Fibroblast of skin of abdomen (primary cell): ENCODE measurements at places on chromosomes 6 and 20.

DNA sequence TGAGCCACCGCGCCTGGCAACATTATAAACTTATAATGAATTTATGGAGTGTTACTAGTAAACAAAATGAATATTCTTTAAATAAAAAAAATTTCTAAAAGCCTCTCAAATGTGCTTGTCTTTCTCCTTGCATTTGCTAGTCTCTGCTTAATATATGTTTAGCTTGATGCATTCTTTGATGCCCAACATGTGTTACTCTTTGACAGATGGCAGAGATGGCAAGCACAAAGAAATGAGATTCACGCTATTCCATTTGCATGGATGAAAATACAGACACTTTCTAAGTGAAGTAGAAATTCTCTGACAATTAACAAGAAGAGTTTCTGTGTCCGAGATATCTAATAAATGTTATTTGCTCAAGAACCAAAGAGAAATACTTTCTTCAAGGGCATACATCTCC is 30.1 kb downstream of the DCDC2 start:
- no peak for DNase-seq

DNA sequence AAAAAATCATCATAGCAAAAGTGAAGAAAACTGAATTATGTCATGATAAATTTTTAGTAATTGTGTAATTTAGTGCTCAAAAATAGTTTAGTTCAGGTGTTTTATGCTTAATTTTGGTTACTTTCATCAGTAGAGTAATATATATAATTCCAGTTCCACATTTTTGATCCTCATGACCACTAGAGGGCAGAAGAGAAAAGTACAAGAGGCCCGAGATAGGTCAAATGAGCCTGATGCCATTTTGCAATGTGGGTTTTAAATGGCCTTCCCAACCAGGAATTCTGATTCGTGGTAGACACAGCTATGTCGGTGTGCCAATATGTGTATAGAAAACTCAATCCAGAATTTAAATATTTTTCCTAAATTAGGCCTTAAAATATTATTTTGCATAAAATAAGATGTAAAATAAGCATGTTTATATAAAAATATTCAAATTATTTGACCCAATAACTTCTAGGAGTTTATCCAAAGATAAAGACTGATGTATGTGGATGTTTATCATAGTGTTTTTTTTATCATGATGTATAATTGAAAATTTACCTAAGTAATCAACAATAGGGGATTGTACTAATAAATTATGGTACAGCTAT is 159.7 kb upstream of the RPS6KA2 start:
- DNase-seq, result peak; percentile 59

DNA sequence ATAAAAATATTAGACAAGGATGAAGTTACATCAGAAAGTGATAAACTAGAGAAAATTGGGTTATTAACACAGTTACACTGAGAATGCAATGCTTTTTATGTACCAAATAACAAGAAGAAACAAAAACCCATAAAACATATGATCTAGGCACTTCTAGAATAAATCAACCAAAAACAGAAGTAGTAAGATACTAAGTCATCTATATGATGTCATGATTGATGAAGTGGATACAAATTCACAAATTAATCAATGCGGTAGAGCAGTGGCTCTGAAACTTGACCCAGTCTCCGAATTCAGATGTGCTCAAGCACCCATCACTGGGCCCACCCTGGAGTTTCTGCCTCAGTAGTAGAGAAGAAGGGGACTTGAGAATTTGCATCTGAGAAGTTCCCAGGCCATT is 112.1 kb upstream of the SSTR4 start:
- no peak for DNase-seq

GRCh38 chr6:111354758-111355555 is 128.1 kb downstream of the REV3L start:
- DNase-seq, result no peak

DNA sequence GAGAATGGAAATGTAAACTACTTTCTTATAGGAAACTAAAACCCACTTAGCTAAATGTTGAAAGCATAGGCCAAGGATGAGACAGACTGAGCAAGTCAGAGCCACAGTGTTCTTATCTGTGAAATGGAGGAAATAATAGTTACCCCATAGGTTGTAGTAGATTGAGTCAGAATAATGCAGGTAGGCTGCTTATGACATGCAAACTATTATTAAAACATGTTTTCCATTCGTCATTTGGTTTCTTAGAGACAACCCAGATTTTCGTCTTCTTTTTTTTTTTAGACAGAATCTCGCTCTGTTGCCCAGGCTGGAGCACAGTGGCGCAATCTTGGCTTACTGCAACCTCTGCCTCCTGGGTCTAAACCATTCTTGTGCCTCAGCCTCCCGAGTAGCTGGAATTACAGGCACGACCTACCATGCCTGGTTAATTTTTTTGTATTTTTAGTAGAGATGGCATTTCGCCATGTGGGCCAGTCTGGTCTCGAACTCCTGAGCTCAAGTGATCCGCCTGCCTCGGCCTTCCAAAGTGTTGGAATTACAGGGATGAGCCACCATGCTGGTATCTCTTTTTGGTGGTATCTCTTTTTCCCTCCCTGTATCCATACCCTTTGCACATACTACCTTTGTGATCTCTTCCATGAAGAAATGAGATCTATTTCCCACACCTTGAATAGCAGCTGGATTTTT is 196.5 kb upstream of the ZNF217 start:
- no peak for DNase-seq

DNA sequence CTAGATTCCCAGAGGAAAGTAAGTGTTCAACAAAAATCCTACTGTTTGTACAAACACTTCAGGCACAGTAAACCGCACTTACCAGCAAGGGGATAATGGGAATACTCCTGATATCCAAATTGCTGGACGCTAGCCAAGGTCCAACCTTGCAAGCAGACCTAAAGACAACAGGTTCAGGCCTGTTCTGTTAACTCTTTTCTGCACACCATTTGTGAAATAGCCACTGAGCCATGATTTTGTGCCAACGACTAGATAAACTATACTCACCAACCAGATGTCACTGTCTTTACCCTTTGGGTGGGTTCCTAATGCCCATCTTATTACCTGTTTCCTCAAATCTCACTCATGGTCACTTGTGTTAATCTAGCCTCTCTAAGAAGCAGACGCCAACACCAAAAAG is 43.5 kb downstream of the GOPC start:
- no peak for DNase-seq

- no peak for DNase-seq
These were observed 101.5 kb downstream of the PHACTR3 start for GRCh38 chr20:59705651-59706399.

DNA sequence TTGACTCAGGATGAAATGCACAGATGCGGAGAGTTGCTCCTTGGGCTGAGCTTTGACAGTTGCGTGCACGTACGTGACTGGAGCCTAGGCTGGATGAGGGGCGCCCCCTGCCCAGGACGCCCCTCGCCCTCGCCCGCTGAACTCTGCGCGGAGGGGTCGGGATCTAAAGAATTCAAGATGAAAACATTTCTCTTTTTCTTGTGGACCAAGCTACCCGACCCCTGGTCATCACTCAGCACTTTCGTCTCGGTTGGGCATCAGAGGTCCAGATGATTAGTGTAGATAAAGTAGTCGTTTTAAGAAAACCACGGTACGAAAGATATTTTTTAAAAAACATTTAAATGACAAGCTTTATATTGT is 700 bp downstream of the DTD1 start:
- DNase-seq, result no peak

DNA sequence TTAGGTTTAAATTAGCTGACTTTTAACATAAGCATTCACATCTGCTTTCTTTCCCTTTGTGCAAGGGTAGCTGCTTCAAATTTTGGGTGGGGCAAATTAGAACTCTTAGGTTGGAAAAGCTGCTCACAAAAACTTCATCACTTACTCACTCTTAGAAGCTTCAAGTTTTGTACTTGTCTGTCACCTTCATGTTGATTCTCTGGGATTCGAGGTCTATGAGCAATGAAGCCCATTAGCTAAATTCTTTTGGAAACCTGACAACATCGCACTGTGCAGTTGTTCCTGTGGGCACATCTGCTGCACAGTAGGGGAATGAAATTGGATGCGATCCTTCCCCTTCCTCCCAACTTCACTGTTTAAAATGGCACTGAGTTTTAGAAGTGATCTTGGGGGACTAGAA is 156.1 kb downstream of the UBE3D start:
- DNase-seq, result peak; percentile 62

- no peak for DNase-seq
These were observed 56.1 kb upstream of the HFE start for GRCh38 chr6:26031151-26031594.

DNA sequence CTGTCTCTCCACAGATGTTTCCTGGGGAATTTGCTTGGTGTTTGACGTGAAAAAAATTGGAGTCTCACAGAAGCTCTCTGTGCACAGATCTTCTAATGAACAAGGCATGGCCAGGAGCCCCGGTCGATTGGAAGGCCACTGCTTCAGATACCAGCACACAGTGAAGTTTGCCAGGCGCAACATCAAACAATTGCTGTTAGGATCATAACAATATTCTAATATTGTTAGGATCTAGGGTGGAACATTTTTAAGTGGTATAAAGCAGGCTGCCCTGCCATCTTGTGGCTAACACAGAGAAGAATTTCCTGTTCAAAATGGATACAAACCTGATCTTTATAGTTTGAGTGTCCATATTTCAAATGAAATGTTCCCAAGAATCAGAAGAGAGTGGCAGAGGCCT is 64.1 kb downstream of the C6orf118 start:
- DNase-seq, result peak; percentile 24

- DNase-seq, result no peak
These were observed 2.5 kb upstream of the HSPA12B start for GRCh38 chr20:3729811-3730540.

DNA sequence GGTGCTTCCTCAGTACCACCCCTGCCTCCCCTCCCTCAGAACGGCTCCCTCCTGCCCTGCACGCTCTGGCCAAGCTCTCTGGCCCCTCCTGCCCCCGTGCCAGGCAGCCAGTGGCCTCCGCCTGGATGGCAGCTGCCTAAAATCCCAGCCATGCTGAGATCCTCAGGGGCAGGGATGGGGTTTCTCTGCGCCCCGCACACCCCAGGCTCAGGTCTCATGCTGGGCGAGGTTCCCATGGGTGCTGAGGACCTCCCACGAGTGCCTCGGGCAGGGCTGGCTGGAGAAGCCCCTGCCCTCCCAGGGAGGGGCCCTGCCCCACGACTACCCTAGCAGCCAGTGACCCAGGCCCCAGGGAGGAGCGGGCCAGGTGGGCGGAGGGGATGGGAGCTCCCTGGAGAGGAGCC is 2.7 kb downstream of the PTK6 start:
- DNase-seq, result no peak

DNA sequence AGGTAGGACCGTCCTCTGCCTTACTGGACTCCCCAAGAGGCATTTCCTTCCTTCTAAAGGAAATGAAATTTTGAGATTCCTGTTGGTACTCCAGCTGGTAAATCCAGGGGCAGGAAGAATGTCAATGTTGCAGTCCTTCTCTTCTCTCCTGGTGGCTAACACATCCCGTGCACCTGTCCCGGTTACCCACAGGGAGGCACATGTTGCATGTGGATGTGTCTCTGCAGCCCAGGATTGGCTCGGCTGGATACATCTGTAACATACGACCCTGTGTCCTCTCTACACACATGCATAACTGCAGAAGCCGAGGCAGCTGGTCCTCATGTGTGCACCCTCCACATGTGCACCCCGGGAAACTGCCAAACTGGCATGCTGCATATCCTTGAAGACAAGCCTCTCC is 1.3 kb upstream of the LRFN2 start:
- no peak for DNase-seq

GRCh38 chr20:31711179-31712111 is 11.2 kb downstream of the BCL2L1 start:
- no peak for DNase-seq

- no peak for DNase-seq
These were observed 3.7 kb downstream of the FOXF2 start for GRCh38 chr6:1392813-1393640.

DNA sequence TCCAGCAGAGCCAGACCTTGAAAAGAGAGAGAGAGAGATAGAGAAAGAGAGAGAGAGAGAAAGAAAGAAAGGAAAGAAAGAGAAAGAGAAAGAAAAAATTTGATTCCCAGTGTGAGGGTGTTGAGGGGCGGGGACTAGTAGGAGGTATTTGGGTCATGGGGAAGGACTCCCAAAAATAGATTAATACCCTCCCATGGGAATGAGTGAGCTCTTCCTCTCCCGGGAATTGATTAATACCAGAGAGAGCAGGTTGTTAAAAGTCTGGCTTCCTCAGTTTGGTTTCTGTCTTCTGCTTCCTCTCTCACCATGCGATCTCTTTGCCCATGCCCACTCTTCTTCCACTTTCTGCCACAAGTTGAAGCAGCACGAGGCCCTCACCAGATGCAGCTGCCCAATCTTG is 28.8 kb upstream of the CFAP206 start:
- DNase-seq, result no peak

GRCh38 chr20:33653900-33654596 is 8.1 kb upstream of the C20orf144 start:
- DNase-seq, result no peak

DNA sequence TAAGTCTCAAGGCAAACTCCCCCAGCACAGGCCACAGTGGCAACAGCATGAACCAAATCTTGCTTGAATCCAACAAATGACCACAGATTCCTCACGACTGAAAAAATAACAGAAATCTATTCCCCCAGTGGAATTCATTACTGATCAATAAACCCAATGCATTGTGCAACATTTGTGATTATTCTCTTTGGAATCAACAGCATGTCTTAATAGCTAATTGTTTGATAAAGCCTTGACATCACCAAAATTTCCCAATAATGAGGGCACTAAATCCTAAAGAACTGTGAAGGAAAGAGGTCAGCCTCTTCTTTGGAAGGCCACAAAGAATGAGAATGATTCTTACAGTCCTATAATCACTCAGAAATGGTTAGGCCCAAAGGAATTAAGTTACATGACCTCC is 5.8 kb downstream of the SCML4 start:
- DNase-seq, result no peak

GRCh38 chr20:35344354-35344837 is 52.2 kb upstream of the FAM83C start:
- peak; percentile 69 for DNase-seq

GRCh38 chr20:58810116-58810878 is 40.4 kb downstream of the GNAS-AS1 start:
- DNase-seq, result peak; percentile 24

DNA sequence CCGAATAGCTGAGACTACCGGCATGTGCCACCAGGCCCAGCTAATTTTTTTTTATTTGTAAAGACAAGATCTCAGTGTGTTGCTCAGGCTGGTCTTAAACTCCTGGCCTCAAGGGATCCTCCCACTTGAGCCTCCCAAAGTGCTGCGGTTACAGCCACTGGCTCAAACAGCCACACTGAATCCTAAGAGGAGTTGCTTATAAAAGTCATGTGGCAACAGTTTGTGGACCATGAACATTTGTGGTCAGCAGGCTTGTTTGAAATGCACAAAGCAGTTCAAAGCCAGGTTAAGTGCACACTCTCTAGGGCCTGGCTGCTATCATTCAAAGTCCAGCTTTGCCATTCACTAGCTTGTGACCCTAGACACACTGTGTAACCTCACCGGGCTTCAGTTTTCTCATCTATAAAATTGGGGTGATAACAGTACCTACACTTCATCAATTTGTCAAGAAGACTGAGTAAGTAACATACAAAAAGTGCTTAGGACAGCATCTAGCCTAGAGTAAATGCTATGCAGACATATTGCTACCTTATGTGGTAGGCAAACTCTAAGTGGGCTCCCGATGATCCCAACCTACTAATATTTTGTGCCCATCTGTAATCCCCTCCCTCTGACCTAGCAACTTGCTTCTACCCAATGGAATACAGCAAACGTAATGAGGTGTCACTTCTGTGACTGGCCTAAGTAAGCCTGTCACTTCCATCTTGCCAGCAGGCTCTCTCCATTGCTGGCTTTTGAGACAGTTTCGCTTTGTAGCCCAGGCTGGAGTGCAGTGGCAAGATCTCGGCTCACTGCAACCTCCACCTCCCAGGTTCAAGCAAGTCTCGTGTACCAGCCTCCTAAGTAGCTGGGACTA is 122.9 kb downstream of the ZMYND8 start:
- peak; percentile 72 for DNase-seq
